K562 (cell line): ENCODE measurements at places on chromosomes 2 and 18.

GRCh38 chr2:182077448-182078142 lies 91.9 kb downstream of the PPP1R1C start:
- no peak for DNase-seq

DNA sequence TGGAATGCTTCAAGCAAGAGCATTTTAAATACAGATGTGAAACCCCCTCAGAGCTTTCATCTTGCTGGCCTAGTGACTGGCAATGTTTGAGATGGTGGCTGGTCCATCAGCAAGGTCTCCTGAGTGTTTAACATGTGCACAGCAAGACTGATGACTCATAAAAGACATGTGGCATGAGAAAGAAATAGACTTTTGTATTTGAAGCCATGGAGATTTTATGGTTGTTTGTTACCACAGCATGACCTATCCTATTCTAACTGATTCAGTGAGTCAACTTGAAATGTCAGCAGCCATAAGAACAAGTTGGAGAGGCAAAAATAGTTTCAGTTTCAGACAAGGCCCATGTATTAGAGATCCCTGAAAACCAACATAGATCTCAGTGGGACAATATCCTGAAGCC lies 154.7 kb upstream of the LYPD1 start:
- no peak for DNase-seq

GRCh38 chr2:230127195-230127594 lies 58.5 kb upstream of the SLC16A14 start:
- no peak for DNase-seq

GRCh38 chr2:85584857-85585780 lies 888 bp downstream of the VAMP5 start:
- DNase-seq = peak; percentile 71

DNA sequence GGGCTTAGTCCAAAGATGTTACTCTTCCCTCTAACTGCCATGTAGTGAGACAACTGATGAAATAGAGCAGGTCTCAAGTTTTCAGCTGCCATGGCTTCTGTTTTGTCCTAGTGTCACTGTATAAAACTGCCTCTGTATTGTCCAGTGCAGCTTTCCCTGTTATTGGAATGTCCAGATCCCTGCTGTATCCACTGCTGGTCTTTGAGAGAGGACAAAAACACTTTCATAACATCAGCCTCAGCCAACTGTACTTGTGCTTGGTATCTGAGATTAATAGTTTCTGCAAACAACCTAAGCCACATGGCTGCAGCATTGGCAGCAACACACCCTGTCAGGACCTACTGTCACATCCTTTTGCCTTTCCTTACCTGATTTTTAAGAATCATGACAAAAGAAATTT lies 480.2 kb downstream of the LPIN1 start:
- no peak for DNase-seq
